ENCODE measurements at places on chromosomes 6 and 20. TPM values are rescaled to one million over a fixed set of nuclear protein-coding genes. Genes with fewer than 3 reads are reported as not detected.

Gene TAF11
- total RNA-seq, result 33.2 TPM

Gene TRIM40
- not detected for total RNA-seq

Gene KCNQ5
- 7.3 TPM for total RNA-seq

Gene MUC21
- total RNA-seq, result not detected

Gene TRIM10
- not detected for total RNA-seq

Gene UNC5CL
- total RNA-seq, result 2.2 TPM

Gene SCAND1
- total RNA-seq, result 87.2 TPM

Gene BHLHE23
- total RNA-seq, result not detected

GRCh38 chr6:44041461-44042260 lies 85.6 kb downstream of the MRPL14 start:
- H3K27me3 ChIP-seq, result no peaks in the 10 kb centered on the region
- no peak for DNase-seq
- no peak overlapping the region for H3K4me3 ChIP-seq
- no peaks in the 10 kb centered on the region for H3K36me3 ChIP-seq
- no peak overlapping the region for H3K27ac ChIP-seq

DNA sequence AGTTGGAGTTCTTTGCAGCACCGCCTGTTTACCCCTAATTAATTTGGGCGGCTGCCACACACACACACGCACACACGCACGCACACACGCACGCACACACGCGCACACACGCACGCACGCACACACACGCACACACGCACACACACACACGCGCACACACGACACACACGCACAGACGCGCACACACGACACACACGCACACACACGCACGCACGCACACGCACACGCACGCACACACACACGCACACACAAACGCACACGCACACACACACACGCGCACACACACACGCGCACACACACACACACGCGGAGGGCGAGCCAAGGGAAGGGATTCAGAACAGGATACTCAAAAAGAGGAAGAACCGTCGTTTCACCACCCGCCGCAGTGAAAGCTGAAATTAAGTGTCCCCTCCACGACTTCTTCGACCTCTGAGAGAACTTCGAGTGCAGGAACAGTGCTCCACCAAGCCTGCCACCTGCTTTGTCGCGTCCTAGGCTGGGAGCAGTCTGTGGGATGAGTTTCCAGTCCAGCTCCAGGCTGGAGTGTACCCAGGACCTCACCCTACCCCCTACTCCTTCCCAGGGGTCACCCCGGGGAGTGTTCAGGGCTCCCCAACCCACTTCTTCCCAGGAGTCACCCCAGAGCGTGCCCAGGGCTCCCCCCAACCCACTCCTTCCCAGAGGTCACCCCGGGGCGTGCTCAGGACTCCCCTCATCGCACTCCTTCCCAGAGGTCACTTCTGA lies 1.1 kb downstream of the RNASET2 start:
- H3K4me3 ChIP-seq, result peak overlapping the region; percentile 84
- H3K36me3 ChIP-seq, result no peaks in the 10 kb centered on the region
- H3K4me1 ChIP-seq, result peaks cover 21% of the 10 kb centered on the region
- no peak for DNase-seq
- H3K27me3 ChIP-seq, result no peaks in the 10 kb centered on the region
- H3K27ac ChIP-seq, result no peak overlapping the region

- no peak overlapping the region for H3K4me3 ChIP-seq
- no peaks in the 10 kb centered on the region for H3K36me3 ChIP-seq
- H3K4me1 ChIP-seq, result peaks cover 20% of the 10 kb centered on the region
- no peak overlapping the region for H3K27ac ChIP-seq
These were observed 107.6 kb downstream of the THBS2 start for GRCh38 chr6:169145991-169146501.

DNA sequence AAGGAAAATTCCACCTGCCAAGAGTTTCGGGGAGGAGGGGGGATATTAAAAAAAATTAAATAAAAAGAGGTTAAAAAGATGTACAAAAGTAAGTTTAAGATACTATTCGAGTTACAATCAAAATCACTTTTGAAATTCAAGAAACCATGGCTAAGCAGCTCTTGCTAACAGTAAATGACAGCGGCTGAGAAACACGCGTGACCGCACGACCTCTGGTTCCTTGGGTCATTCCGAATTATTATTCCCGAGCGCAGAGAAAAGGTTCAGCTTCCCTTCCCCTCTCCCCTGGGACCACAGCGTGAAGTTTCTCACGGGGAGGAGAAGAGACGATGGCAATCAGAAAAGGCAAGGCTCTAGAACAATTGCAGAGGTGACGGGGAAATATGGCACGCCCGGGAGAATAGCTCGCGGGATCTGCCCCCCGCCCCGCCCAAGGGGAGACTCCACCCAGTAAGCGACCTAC lies 496 bp downstream of the TMEM242 start:
- peak overlapping the region; percentile 79 for H3K4me3 ChIP-seq
- peaks cover 8% of the 10 kb centered on the region for H3K36me3 ChIP-seq
- no peaks in the 10 kb centered on the region for H3K27me3 ChIP-seq
- peaks cover 33% of the 10 kb centered on the region for H3K4me1 ChIP-seq
- DNase-seq, result peak; percentile 58

DNA sequence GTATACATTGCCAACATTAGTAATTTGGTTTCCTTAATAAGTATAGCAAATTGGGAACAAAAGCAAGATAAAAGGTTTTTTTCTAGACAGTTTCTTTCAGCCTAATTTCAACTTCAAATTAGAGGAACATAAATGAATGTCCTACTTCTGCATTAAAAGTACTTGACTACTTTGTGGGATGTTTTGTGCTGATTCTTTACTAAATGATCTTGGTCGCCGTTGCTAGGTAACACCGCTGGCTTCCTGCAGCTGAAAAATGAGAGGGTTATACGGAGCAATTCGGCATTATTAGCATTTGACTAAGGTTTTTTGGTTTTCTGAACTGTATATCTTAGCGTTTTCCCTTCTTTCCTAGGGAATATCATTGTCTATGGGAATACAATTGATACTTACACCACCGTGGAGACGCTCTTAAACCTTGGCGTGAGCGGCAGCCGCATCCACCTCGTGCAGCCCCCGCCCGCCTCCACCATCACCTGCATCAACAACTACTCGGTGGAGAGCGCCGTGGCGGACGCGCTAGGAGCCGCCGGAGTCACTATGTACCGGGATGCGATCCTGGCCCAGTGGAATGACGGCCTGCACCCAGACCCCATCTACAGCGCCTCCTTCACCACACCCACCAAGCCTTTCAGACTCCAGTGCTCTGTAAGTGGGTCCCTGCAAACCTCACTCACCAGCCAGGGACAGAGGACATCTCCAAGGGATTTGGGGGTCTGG lies 90.9 kb upstream of the INSM1 start:
- H3K36me3 ChIP-seq, result no peaks in the 10 kb centered on the region
- H3K4me3 ChIP-seq, result peak overlapping the region; percentile 1
- no peak for DNase-seq
- H3K27ac ChIP-seq, result no peak overlapping the region
- no peaks in the 10 kb centered on the region for H3K27me3 ChIP-seq

- no peaks in the 10 kb centered on the region for H3K27me3 ChIP-seq
- DNase-seq, result no peak
- H3K4me3 ChIP-seq, result no peak overlapping the region
- no peaks in the 10 kb centered on the region for H3K36me3 ChIP-seq
These were observed 359.3 kb downstream of the TAF4 start for GRCh38 chr20:61706259-61706961.

- no peak for DNase-seq
- no peak overlapping the region for H3K27ac ChIP-seq
- no peaks in the 10 kb centered on the region for H3K27me3 ChIP-seq
- peaks cover 25% of the 10 kb centered on the region for H3K4me1 ChIP-seq
- H3K4me3 ChIP-seq, result no peak overlapping the region
These were observed 183.6 kb downstream of the JARID2 start for GRCh38 chr6:15429141-15430110.

DNA sequence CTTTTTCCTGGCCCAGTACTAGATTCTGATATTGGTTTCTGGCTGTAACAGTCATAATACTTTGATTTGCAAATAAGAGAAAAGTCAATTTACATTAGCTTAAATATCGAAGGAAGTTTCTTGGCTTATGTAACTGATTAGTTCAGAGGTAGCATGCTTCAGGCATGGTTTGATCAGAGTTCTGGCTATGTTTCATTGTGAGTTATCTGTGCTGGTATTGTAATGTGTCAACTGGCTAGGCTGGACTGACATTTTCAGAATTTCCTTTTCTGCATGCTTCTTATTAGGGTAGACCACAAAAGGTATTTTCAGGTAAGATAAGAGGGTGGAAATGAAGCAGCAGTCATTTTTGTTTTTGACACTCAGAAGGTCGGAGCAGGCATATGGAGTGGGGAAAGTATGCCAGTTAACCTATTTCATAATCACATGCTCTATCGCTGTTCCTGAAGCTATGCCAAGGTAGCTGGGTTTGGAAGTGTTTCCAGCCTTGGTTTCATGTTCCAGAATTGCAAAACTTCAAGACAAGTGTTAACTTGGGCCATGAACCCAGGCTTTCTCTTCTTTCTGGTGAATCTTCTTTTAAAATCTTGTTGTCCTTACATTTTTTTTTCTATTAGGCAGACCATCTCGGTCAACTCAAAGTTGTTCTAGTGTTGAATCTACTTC lies 244.9 kb downstream of the DHX35 start:
- no peak for DNase-seq
- no peak overlapping the region for H3K4me3 ChIP-seq
- no peaks in the 10 kb centered on the region for H3K27me3 ChIP-seq

DNA sequence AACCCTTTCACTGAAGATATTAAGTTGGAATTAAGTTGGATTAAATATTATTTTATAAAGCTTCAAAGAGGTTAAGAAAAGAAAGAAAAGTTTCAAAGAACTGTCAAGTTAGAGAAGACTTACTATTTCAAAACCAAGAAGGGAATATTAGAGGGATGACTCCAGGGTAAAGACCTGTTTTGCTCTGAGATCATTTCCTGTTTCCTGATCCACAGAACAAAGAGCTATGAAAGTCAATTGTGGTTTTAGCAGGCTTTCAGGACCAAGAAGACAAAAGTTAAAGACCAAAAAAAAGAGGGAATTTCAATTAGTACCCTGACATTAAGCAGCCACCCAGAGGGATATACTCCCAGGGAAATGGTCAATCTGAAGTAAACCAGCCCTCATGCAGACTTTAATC lies 19.4 kb downstream of the ESF1 start:
- no peak overlapping the region for H3K4me3 ChIP-seq
- H3K27ac ChIP-seq, result no peak overlapping the region
- peaks cover 29% of the 10 kb centered on the region for H3K36me3 ChIP-seq
- DNase-seq, result no peak
- H3K4me1 ChIP-seq, result no peaks in the 10 kb centered on the region
- H3K27me3 ChIP-seq, result no peaks in the 10 kb centered on the region

GRCh38 chr6:149529650-149530049 lies 16.2 kb downstream of the PPIL4 start:
- no peak overlapping the region for H3K27ac ChIP-seq
- DNase-seq, result no peak
- no peaks in the 10 kb centered on the region for H3K4me1 ChIP-seq

GRCh38 chr6:107667790-107668189 lies 156.3 kb downstream of the SCML4 start:
- H3K4me1 ChIP-seq, result no peaks in the 10 kb centered on the region
- no peak for DNase-seq
- no peak overlapping the region for H3K4me3 ChIP-seq
- no peak overlapping the region for H3K27ac ChIP-seq

DNA sequence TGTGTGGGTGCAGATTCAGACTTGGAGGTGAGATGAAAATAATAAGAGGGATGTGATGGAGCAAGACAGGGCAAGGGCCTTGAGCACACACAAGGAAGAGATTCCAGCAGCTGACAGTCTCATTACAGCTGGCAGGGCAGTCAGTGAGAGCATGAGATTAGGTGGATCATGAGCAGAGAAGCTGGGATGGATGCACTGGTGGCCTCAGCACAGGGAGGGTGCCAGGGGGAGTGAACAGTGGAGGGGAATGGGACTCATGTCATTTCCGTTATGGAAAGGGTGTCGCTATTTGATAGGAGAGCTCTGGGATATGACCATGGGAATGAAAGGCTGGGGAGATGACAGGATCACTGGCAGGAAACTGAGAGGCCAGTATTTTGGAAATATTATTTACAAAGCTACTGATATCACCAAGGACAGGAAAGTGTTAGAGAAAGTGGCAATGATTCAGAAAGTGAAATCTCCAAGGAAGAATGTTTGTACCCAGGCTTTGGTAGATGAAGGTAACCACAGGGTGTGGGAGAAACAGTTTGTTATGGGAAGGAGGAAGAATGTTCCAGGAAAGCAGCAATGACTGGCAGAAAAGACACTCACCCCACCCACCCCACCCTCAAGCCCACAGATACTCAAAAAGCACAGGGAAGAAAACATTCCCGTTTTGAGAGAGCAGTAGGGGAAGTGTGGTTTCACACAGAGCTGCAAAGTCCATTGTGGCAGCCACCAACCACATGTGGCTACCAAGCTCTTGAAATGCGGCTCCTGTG lies 214.7 kb upstream of the PROKR2 start:
- H3K36me3 ChIP-seq, result no peaks in the 10 kb centered on the region
- no peaks in the 10 kb centered on the region for H3K4me1 ChIP-seq
- H3K27me3 ChIP-seq, result no peaks in the 10 kb centered on the region

GRCh38 chr6:17630511-17631073 lies 30.5 kb downstream of the FAM8A1 start:
- H3K4me3 ChIP-seq, result no peak overlapping the region
- no peaks in the 10 kb centered on the region for H3K27me3 ChIP-seq
- H3K27ac ChIP-seq, result no peak overlapping the region
- H3K4me1 ChIP-seq, result peaks cover 7% of the 10 kb centered on the region
- no peak for DNase-seq

DNA sequence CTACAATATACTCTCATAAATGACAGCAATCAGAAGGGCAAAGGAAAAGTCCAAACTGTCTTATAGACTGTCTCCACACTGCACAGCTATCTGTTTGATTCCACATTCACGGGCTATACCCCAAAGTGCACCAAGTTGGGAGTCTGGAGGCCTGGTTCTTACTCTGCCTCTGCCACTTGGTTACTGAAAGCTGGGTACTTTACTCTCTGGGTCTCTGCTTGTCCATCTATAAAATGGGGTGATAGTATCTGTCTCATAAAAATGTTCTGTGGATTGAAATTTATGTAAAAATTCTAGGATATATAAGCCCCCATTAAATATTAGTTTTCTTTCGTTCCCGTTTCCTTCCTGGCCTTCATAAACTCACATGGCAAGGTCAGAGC lies 86.5 kb downstream of the CD164 start:
- no peaks in the 10 kb centered on the region for H3K36me3 ChIP-seq
- H3K27ac ChIP-seq, result no peak overlapping the region
- no peak for DNase-seq
- H3K4me1 ChIP-seq, result peaks cover 21% of the 10 kb centered on the region

GRCh38 chr6:37774028-37774680 lies 45.4 kb upstream of the ZFAND3 start:
- H3K27me3 ChIP-seq, result no peaks in the 10 kb centered on the region
- no peak overlapping the region for H3K4me3 ChIP-seq
- no peak for DNase-seq
- H3K36me3 ChIP-seq, result no peaks in the 10 kb centered on the region
- no peak overlapping the region for H3K27ac ChIP-seq
- no peaks in the 10 kb centered on the region for H3K4me1 ChIP-seq
